ENCODE measurements at places on chromosomes 4 and X.

GRCh38 chr4:84966382-84967242 is at the start of gene WDFY3:
Gene WDFY3, minus strand, starts transcription at chr4:84966690. Its CDS starts 106,099 bp downstream, at chr4:84860591.
- peak; percentile 95 for DNase-seq

DNA sequence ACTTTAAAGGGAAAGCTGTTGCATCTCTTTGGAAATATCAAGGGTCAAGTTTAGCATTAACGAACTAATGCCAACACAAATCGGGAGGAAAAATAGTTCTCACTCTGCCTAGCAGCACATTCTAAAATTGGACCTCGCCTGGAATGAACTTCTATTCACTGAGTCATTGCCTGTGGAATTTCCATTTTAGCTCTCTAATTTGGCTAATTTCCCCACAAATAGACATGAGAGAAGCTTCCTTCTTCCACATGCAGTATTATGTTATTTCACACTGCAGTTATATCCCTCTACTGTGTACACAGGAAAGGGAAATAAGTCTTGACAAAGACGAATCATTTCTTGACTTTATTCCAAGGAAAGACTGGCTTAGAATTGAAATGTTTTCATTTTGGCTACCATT is 9.3 kb downstream of the ZXDA start:
- no peak for DNase-seq

- no peak for DNase-seq
Observed at GRCh38 chr4:78002260-78002659, 54.9 kb upstream of the FRAS1 start.

DNA sequence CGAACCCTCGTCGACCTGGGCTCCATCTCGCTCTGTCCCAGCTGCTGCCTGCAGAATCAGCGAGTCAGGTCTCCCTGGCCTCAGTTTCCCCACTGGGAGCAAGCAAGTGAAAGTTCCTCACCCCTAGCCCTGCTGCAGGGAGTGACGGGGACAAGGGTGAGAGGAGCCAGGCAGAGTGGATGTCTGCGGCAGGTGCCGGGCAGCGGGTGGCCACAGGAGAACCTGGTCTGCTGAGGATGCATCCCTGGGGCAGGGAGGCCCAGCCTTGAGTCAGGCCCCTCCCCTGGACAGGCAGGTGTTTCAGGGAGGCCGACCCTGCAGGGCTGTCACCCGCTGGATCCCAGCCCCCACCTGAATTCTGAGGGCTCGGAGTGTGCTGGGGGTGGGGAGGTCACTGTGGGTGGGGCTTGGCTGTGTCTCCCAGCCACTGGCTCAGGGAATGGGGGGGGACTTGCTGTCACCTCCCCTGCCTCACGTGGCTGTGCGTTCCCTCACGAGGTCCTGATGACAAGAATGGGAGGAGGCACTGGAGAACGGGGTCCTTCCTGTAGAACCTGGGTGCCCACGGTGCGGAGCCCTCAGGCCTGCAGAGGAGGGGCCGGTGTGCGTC is 33.2 kb downstream of the LRPAP1 start:
- no peak for DNase-seq

- DNase-seq = no peak
Observed at GRCh38 chr4:126961661-126962060, 671.1 kb upstream of the INTU start.

DNA sequence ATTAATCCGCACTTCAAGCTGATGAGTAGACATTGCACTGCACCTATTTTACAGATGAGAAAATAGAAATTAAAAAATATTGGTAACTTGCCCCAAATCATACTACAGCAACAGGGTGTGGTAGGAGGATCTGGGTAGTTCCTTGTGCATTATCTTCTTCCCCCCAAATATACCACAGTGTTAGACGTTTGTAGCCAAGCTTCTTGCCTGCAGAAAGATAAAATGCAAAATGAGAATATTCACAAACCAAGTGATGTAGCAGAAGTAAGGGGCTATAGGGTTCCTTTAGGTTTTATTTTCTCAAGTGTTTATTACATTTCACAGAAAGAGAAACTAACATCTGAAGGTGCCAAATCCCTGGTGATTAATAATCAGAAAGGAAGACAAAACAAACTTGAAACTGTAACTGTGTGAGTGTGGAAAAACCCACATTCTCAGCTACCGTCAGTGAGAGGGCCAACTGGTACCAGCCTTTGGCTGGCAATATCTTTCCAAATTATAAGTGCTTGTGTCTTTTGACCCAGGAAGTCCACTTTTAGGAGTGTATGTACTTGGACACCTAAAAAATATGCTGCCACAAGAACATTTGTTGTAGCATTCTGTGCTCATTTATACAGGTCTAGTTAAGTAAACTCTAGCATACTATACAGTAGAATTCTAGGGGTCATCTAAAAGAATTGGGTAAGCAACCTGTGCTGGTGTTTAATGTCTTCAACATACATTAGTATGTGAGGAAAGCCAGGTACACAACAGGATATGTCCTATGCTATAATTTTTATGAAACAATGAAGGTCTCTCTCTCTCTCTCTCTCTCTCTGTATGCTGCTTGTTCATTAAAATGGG is 6.7 kb upstream of the CD38 start:
- no peak for DNase-seq

GRCh38 chr4:71141125-71141524 is 147.7 kb downstream of the DCK start:
- DNase-seq = no peak

GRCh38 chrX:153225438-153226098 is 46.5 kb downstream of the MAGEA1 start:
- no peak for DNase-seq

GRCh38 chrX:40420899-40421729 is 159.7 kb upstream of the ATP6AP2 start:
- DNase-seq = peak; percentile 67

GRCh38 chr4:77728420-77728819 is 90.7 kb downstream of the CNOT6L start:
- no peak for DNase-seq

DNA sequence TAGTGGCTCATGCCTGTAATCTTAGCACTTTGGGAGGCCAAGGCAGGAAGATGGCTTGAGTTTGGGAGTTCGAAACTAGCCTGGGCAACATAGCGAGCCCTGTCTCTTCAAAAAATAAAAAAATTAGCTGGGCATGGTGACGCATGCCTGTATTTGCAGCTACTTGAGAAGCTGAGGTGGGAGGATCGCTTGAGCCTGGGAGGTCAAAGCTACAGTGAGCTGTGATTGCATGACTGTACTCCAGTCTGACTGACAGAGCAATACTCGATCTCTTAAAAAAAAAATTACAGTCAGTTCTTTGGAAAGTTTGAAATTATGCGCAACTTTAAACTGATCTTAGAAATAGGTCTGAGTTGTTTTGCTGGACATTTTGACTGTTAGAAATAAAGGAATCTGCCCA is 55.8 kb downstream of the DOCK11 start:
- no peak for DNase-seq

- no peak for DNase-seq
Observed at GRCh38 chr4:186939226-186939625, 215.6 kb upstream of the FAT1 start.

- DNase-seq = no peak
Observed at GRCh38 chr4:1511441-1512041, 105.3 kb upstream of the NKX1-1 start.

GRCh38 chrX:154097003-154097588 is 421 bp downstream of the MECP2 start:
- peak; percentile 67 for DNase-seq

DNA sequence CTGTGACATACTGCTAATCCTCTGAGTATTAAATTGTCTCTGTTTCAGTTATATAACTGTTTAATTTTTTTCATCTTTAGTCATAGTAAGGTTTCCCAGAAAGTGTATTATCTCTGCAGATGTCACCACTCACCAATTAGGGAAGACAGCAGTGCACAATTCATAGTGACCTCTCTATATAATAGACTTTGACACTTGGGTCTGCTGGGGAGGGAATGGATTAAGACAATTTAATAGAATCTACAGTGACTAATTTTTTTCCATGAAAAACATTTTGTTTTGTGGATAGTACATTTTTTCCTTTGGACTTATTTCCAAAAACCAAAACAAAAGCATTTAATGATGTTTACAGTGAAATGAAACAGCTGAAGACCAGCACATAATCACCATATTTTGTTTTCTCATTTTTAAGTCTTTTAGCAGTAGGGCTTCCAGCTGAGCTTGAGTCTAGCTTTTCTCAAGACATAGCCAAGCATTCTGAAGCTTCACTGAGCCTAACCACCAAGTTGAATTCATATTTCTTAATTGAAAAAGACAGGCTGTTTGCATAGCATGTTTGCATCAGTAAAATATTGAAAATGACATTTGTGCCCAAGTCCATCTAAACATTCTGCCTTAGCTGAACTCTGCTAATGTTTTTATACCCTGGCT is 69.5 kb downstream of the PCDH19 start:
- DNase-seq = no peak

GRCh38 chrX:49901048-49901447 is 21.3 kb upstream of the CLCN5 start:
- DNase-seq = no peak

- DNase-seq = no peak
Observed at GRCh38 chr4:985123-985830, 1.6 kb upstream of the IDUA start.

DNA sequence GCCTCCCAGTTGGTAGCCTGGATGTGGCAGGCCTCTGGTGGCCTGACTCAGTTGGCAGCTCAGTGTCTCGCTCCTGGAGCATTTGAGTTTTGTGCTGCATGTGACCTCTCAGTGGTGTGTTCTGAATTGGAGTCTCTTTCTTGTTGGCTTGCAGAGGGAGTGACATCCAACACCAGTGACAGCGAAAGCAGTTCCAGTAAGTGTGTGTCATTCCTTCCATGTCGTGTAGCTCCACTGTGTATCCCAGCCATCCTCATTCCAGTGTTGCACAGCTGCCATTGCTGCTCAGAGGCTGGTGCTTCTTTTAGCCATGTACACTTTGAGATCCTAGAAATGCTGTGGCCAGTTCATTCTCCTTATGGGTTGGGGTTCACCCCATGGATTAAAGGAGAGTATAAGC is 52.4 kb downstream of the DLG3 start:
- no peak for DNase-seq

DNA sequence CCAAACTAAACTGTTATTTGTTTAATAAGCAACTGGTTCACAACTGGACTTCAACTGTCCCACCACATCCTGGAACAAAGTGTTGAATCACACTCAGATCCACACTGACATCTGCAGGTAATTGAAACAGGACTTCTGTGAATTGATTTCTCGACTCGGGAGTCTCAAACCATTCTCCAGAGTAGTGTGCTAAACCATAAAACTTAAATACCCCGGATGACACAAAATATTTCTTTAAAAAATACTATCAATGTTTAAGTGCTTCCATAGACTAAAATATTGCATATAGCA is 95.4 kb upstream of the PLAC1 start:
- DNase-seq = no peak

- no peak for DNase-seq
Observed at GRCh38 chr4:9847968-9848748, 66.7 kb downstream of the DRD5 start.

DNA sequence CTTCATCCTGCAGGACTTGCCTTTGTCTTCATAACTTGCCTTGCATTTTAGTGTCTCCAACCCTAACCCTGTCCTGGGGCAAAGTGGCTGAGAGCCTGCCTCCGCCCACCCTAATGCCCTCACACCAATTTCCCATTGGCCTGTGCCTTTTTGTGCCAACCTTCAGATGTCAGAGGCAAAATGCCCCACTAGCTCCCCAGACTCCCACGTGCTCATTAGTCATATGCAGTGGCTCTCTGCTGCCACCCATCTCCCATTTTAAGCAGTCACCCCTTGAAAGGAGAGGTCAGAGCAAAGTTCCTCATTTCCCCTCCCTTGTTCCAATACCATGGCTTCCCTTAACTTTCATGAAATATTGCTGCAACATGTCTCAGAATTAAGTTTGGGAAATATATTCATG is 74.8 kb upstream of the PASD1 start:
- no peak for DNase-seq

GRCh38 chr4:179530958-179531357 is 2088.7 kb upstream of the AGA start:
- DNase-seq = no peak

DNA sequence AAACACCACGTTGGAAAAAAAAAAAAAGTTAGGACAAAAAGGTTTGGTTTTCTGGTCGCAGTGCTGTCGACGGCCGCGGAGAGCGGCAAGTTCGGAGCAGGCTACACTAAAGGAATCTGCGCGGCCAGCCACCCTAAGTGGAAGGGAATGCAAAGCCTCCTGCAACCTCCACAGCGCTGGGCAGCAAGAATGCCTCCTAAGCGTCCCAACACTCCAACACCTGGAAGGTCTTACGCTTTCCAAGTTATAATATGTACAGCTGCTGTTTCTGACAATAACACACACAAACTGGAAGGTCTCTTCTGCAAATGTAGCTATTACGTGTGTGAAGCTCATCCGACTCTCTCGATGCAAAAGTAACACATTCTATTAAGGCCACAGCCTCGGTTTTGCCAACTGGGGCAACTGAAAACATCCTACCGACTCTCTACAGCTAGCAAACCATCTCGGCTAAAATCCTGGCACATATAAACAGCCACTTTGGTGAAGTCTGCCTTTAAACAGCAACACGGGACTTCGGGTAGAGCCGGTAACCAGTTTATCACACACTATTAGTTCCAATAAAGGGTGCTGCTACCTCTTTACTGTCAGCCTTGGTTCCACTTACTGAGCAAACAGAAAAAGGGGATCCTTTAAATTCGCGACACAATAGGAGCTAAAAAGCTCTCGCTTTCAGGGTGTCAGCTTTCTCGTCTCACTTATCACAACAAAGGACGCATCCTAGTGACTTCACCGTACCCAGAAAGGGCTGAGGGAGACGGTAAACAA is 895 bp downstream of the SMIM14 start:
- peak; percentile 57 for DNase-seq

- no peak for DNase-seq
Observed at GRCh38 chr4:39464886-39465501, 6.1 kb downstream of the LIAS start.

- no peak for DNase-seq
Observed at GRCh38 chr4:81905971-81906370, 434.3 kb upstream of the RASGEF1B start.

- no peak for DNase-seq
Observed at GRCh38 chrX:54447461-54447860, 7.3 kb downstream of the TSR2 start.

- DNase-seq = peak; percentile 86
Observed at GRCh38 chr4:57163530-57164459, 53.6 kb upstream of the IGFBP7 start.

DNA sequence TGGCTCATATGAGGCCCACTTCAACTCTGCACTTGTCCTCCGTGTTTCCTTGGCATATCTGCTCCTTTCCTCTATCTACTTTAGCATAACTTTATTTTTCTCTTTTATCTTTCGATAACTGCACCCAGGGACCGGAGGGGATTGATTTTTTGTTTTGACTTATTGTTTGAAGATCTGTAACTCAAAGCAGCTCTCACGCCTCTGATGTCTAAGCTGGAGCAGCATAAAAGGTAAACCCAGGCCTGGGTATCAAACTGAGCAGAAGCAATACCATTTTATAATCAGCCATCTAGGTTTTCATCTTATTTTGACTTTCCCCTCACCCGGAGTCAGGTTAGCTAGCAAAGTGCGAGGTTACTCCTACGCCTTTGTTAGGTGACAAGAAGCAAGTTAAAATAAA is 28.4 kb downstream of the LEF1 start:
- no peak for DNase-seq

DNA sequence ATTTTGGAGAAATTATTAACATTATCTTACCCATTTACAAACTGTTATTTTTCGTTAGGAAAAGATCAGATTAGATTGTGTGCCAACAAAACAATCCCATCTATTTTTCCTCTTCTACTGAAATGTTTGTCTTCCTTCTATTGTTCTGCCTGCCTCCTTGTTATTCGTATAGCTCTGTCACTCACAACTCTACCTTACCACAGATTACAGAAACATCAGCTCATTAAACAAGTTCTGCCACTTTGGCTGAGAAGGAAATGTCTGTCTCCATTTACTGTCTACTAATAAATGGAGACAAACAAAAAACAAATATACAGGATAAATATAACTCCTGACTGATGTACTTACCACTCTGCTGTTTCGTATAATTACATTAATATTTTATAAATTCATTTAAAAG is 211.4 kb downstream of the ENOX2 start:
- DNase-seq = no peak

Measured in hippocampal formation (tissue), 2 donors.